ENCODE measurements at places on chromosomes 6 and 20. TPM values are rescaled to one million over a fixed set of nuclear protein-coding genes. Genes with fewer than 3 reads are reported as not detected.

The HRH3 gene
- polyA plus RNA-seq = not detected

The SDCBP2 gene
- 1.4 TPM for polyA plus RNA-seq

The LPA gene
- 0.30 TPM for polyA plus RNA-seq

The ZSWIM3 gene
- 4.2 TPM for polyA plus RNA-seq

Measured in left renal pelvis (tissue), 4 donors.